ENCODE measurements at places on chromosomes 7 and 10. TPM values are rescaled to one million over a fixed set of nuclear protein-coding genes. Genes with fewer than 3 reads are reported as not detected.

- no peaks in the 10 kb centered on the region for H3K27me3 ChIP-seq
- peaks cover 52% of the 10 kb centered on the region for H3K36me3 ChIP-seq
- no peak for DNase-seq
- H3K4me1 ChIP-seq: no peaks in the 10 kb centered on the region
- no peak overlapping the region for H3K4me3 ChIP-seq
Observed at GRCh38 chr7:102193806-102194205, 92.9 kb upstream of the SH2B2 start.

GRCh38 chr7:8305625-8306388 is 43.8 kb upstream of the ICA1 start:
- H3K27ac ChIP-seq: no peak overlapping the region
- H3K4me3 ChIP-seq: no peak overlapping the region
- DNase-seq: no peak
- no peaks in the 10 kb centered on the region for H3K27me3 ChIP-seq
- no peaks in the 10 kb centered on the region for H3K4me1 ChIP-seq

GRCh38 chr7:127705461-127705959 is 53.5 kb downstream of the SND1 start:
- no peaks in the 10 kb centered on the region for H3K27me3 ChIP-seq
- H3K27ac ChIP-seq: no peak overlapping the region
- H3K4me1 ChIP-seq: no peaks in the 10 kb centered on the region
- peaks cover 44% of the 10 kb centered on the region for H3K36me3 ChIP-seq

- H3K27ac ChIP-seq: no peak overlapping the region
- H3K27me3 ChIP-seq: no peaks in the 10 kb centered on the region
- H3K4me1 ChIP-seq: peaks cover 21% of the 10 kb centered on the region
- no peak overlapping the region for H3K4me3 ChIP-seq
- no peak for DNase-seq
Observed at GRCh38 chr7:139259142-139259541, 28.1 kb downstream of the UBN2 start.

Gene PON1
- total RNA-seq: not detected

- H3K4me3 ChIP-seq: no peak overlapping the region
- no peaks in the 10 kb centered on the region for H3K4me1 ChIP-seq
- no peak overlapping the region for H3K27ac ChIP-seq
- no peaks in the 10 kb centered on the region for H3K36me3 ChIP-seq
Observed at GRCh38 chr7:22572937-22573336, 72.9 kb upstream of the STEAP1B start.

DNA sequence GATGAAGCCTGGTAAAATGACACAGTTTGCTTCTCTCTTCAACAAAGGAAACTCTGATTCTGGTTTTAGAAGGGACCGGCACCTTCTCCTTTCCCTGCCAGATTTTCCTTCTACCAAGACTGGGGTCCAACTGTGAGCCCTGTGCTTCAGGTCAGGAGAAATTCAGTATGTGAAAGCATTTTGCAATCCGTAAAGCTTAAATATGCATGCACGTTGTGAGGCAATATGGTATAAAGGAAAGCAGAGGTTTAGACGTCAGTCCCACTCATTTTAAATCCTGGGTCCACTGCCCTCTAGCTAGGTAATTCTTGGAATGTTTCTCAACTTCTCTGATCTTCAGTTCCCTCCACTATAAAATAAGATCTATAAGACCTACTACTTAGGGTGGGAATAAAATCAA is 359.0 kb upstream of the NPSR1 start:
- no peaks in the 10 kb centered on the region for H3K27me3 ChIP-seq
- no peak overlapping the region for H3K27ac ChIP-seq
- no peaks in the 10 kb centered on the region for H3K36me3 ChIP-seq
- H3K4me1 ChIP-seq: no peaks in the 10 kb centered on the region
- H3K4me3 ChIP-seq: no peak overlapping the region
- no peak for DNase-seq

GRCh38 chr10:124306922-124307371 is 111.8 kb downstream of the OAT start:
- H3K27ac ChIP-seq: no peak overlapping the region
- H3K36me3 ChIP-seq: no peaks in the 10 kb centered on the region
- no peaks in the 10 kb centered on the region for H3K27me3 ChIP-seq
- no peak for DNase-seq

DNA sequence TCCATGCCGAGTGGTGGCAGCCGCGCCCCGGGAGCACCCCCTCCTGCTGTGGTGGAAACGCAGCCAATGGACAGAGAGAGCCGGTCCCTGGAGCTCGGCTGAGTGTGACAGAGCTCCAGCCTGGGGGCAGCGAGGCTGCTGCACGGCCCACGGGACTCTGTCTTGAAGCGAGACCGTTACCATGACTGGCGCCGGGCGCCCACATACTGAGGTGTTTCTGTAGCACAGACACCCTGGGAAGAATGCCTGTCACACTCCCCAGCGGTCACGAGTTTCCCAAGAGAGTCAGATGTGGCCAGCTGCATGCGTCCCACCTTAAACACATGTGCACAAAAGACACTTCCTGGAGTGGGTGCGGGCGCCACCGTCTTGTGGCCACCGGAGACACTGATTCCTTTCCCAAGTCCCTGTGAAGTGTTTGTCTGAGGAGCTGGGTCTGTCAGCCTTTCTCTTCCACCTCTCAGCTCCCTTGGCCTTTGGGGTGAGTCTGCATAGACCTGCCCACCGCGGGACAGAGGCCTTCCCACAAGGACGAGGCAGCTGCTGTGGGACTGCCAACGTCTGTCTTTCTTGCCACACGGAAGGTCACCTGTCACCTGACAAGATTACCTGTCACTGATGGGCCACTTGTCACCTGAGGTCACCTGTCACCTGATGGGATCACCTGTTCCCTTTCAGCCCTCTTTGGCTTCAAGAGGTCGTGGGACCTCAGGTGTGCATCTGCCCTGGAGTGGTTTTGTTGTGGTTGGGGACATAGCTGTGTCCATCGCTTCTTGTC is 94.6 kb downstream of the DNAJB6 start:
- DNase-seq: no peak
- H3K27ac ChIP-seq: no peak overlapping the region
- peaks cover 8% of the 10 kb centered on the region for H3K4me1 ChIP-seq

DNA sequence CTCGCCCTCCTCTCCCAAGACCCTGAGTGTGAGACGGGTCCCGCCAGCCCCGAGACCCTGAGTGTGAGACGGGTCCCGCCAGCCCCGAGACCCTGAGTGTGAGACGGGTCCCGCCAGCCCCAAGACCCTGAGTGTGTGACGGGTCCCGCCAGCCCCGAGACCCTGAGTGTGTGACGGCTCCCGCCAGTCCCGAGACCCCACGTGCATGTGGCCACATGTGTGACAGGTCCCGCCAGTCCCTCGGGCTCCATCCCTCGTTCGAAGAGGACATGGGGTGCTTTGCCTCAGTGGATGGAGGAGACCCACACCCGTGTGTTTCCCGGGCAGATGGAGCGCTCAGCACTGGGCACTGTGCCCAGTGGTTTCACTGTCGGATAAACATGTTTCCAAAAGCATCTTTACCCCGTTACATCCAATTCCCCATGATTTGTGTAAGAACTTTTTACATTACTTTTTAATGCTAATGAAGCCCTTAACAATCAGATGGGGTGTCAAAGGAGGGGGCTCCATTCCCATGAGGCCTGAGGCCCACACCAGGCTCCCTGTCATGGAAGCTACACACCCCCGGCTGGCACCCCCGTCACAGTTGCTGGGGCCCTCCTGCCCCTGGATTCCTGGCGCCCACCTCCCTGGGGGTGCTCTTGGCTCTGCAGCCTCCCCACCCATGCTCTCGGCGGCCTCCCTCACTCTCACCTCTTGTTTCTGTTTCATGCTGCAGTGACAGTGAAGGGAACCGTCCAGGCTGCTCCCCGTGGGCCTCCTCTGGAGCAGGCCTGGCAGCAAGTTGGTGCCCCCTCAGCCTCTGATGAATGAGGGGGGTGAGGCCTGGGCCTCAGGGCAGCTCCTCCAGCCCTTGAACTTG is 48.5 kb upstream of the CFAP46 start:
- H3K4me1 ChIP-seq: no peaks in the 10 kb centered on the region
- H3K27ac ChIP-seq: no peak overlapping the region
- no peaks in the 10 kb centered on the region for H3K36me3 ChIP-seq
- DNase-seq: no peak
- no peaks in the 10 kb centered on the region for H3K27me3 ChIP-seq

- no peaks in the 10 kb centered on the region for H3K36me3 ChIP-seq
- no peak overlapping the region for H3K4me3 ChIP-seq
- H3K27ac ChIP-seq: no peak overlapping the region
- DNase-seq: no peak
- no peaks in the 10 kb centered on the region for H3K27me3 ChIP-seq
Observed at GRCh38 chr10:6624392-6624791, 44.3 kb upstream of the PRKCQ start.

Gene HIP1
- 48.9 TPM for total RNA-seq

DNA sequence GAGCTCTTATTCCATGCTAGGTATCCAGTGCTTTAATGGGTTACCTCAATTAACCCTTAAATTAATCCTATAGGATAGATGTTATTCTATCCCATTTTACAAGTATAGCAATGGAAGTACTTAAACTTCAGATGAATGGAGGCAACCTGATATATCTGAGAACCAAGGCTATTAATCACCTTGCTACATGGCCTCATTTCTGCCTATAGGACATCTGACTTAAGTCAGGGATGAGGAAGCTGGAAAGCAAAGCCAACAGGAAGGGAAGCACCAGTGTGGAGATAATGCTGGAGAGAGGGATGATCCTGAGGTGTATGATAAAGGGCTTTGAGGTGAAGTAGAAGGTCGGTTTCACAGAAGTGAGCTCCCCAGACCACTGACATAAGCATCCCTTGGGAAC is 132.3 kb downstream of the CHN2 start:
- H3K4me3 ChIP-seq: no peak overlapping the region
- no peak for DNase-seq
- no peak overlapping the region for H3K27ac ChIP-seq
- H3K36me3 ChIP-seq: no peaks in the 10 kb centered on the region
- H3K4me1 ChIP-seq: peaks cover 9% of the 10 kb centered on the region

DNA sequence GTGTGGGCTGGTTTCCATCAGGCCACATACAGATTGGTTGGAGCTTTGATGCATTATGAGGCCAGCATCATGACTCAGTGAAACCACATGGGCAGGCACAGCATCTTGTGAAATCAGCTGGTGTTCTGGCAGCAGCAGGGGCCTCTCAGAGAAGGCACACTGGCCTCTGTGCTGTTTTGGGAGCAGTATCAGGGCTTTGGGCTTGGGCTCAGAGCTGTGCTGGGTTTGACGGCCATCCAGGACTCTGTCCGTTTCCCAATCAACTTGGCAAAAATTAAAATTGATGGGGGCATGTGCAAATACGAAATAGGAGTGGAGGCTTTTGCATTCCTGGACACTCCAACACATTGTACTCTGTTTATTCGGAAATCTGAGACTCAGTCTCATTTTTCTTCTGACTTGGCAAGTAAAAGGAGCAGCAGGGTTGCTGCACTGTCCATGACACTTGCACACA is 190.9 kb downstream of the BMPER start:
- peak; percentile 33 for DNase-seq
- no peak overlapping the region for H3K27ac ChIP-seq
- H3K27me3 ChIP-seq: no peaks in the 10 kb centered on the region
- H3K4me3 ChIP-seq: no peak overlapping the region
- peaks cover 6% of the 10 kb centered on the region for H3K4me1 ChIP-seq
- H3K36me3 ChIP-seq: no peaks in the 10 kb centered on the region

- no peak for DNase-seq
- no peak overlapping the region for H3K4me3 ChIP-seq
- H3K4me1 ChIP-seq: no peaks in the 10 kb centered on the region
- H3K27me3 ChIP-seq: no peaks in the 10 kb centered on the region
- no peaks in the 10 kb centered on the region for H3K36me3 ChIP-seq
Observed at GRCh38 chr10:86333826-86334487, 32.6 kb downstream of the GRID1 start.

DNA sequence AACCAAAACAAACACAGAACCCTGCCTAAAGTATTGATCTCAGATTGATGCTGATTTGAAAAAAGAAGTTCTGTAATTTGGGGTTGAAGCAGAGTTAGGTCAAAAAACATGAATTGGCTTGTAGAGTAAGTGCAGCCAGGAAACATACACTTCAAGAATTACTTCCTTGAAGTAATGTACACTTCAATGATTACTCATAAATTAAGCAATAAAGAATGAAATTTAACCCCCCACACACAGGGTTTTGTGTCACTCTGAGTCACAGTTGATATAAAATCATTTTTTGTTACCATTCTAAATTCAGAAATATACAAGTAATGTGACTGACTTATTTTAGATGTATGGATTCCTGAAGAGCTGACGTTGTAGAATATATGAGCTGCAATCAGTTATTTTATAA is 622.2 kb downstream of the POM121L12 start:
- no peak for DNase-seq
- no peaks in the 10 kb centered on the region for H3K36me3 ChIP-seq
- H3K4me3 ChIP-seq: no peak overlapping the region
- no peaks in the 10 kb centered on the region for H3K4me1 ChIP-seq

All from adrenal gland (tissue), 19 donors.